NCI-H460 (cell line): ENCODE measurements at places on chromosomes 11 and 22.

DNA sequence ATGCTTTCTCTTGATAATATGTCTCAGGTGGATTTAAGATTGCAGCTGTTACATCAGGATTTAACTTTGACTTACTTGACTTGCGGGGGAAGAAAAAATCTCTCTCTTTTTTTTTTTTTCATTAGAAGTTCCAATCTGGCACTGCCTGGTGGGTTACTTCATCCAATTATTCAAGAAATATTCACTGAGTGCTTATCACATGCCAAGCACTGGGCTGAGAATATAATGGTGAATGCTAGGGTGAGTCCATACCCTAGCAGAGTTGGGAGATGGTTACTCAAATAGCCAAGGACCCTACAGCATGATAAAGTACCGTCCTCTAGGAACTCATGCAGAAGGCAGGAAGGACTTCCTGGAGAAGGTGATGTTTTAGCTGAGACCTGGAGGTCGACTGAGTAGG is 57.9 kb upstream of the EIF3D start:
- no peak for DNase-seq

- no peak for DNase-seq
Observed at GRCh38 chr22:21690401-21690801, 24.6 kb downstream of the PPIL2 start.

- no peak for DNase-seq
Observed at GRCh38 chr22:32409977-32410376, 2.1 kb downstream of the RTCB start.

DNA sequence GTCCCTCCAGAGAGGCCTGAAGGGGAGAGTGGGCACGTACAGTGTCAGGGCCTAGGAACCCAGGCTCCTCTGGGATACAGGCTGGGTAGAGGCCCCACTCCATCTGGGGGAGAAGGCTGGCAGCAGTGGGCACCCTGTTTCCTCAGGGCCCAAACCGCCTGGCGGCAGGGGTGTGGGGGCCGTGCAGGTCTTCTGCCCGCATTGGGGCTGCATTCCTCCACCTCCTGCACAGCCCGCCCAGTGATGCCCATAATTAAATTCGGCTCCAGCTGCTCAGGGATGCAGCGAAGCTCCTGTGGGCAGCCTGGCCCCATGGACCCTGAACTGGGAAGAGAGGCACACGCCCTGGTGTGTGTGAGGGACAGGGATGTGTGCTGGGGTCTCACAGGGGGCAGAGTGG is 35.4 kb downstream of the KCNQ1OT1 start:
- no peak for DNase-seq

GRCh38 chr11:59463190-59463641 is 6.5 kb downstream of the OR4D6 start:
- DNase-seq: no peak

GRCh38 chr11:124725719-124726105 is 14.0 kb upstream of the NRGN start:
- no peak for DNase-seq

DNA sequence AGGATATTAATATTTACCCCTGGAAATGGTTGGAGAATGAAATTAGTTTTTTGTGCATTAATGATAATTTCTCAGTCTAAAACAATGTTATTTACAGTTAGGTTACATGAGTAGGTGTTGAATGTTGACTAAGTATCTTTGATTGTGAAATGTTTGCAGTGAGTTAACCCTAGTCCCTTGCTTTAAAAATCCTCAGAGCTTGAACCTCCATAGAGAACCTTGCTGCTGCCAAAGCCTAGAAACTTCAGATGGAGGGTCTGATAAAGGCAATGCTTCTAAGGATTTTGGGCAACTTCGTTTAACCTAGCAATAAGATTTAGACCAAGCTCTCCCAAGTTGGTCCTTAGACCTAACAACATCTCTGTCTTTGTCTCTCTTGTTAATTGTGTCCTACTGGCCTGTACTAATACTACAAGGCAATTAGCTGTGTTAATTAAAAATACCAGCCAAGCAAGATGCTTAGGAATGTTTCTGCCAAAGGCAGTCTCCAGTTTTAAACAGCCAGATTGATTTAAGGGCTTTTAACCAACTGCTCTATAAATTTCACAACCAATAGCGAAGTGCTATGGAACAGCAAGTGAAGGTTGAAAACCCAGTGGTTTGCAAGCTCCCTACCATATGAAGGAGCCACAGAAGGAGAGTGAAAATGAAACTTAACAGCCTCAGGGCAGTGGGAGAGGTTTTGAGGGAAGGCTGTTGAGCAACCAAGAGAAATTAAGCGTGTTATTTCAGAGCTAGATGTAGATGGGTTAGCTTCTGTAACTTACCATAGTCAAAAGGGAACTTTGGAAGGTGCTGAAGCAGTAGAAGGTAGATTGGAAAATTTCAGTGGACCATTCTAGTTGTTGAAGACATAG is 295.9 kb upstream of the ANO5 start:
- no peak for DNase-seq
